Heart left ventricle (tissue), 16 donors: ENCODE measurements at places on chromosomes 13 and 19. TPM values are rescaled to one million over a fixed set of nuclear protein-coding genes. Genes with fewer than 3 reads are reported as not detected.

GRCh38 chr13:83883061-83883523 is 818 bp upstream of the SLITRK1 start:
- H3K27me3 ChIP-seq: peaks cover 61% of the 10 kb centered on the region
- H3K4me3 ChIP-seq: no peak overlapping the region
- H3K4me1 ChIP-seq: no peaks in the 10 kb centered on the region
- no peaks in the 10 kb centered on the region for H3K36me3 ChIP-seq
- no peak overlapping the region for H3K27ac ChIP-seq

DNA sequence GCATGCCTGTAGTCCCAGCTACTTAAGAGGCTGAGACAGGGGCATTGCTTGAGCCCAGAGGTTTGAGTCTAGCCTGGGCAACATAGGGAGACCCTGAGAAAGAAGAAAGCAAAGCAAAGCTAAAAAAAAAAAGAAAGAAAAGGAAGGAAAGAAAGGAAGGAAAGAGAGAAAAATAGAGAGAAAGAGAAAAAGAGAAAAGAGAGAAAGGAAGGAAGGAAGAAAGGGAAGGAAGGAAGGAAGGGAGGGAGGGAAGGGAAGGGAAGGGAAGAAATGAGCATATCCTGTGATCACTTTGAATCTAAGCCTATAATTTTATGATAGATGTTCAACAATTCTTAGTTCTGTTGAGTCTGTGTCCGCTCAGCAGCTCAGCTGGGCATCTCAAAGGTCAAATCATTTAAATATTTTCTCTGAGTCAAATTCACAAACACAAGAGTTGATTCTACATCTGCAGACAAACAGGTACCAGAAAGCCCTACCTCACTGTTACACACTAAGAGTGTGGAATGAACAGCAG is 70.4 kb downstream of the SUCLA2 start:
- H3K27me3 ChIP-seq: no peaks in the 10 kb centered on the region
- no peak overlapping the region for H3K4me3 ChIP-seq
- DNase-seq: no peak
- H3K27ac ChIP-seq: no peak overlapping the region

DNA sequence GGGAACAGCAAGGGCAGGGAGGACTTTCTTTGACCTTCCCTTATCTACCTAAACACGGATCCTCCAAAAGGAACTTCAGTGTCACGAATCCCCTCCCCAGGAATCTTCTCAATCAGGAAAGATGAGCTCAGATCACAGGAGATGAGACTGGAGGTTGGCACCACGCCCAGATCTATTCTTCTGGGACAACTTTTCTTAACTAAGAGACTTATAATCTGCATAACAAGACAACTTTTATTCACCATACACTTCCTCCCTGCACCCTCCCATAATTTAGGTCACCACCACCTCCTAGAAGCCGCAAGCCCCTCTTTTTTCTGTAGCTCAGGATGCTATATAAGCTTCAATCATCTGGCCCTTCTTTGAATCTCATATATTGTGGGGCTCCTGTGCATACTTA is 19.2 kb upstream of the AKT2 start:
- H3K4me3 ChIP-seq: no peak overlapping the region
- no peaks in the 10 kb centered on the region for H3K36me3 ChIP-seq
- no peak overlapping the region for H3K27ac ChIP-seq

DNA sequence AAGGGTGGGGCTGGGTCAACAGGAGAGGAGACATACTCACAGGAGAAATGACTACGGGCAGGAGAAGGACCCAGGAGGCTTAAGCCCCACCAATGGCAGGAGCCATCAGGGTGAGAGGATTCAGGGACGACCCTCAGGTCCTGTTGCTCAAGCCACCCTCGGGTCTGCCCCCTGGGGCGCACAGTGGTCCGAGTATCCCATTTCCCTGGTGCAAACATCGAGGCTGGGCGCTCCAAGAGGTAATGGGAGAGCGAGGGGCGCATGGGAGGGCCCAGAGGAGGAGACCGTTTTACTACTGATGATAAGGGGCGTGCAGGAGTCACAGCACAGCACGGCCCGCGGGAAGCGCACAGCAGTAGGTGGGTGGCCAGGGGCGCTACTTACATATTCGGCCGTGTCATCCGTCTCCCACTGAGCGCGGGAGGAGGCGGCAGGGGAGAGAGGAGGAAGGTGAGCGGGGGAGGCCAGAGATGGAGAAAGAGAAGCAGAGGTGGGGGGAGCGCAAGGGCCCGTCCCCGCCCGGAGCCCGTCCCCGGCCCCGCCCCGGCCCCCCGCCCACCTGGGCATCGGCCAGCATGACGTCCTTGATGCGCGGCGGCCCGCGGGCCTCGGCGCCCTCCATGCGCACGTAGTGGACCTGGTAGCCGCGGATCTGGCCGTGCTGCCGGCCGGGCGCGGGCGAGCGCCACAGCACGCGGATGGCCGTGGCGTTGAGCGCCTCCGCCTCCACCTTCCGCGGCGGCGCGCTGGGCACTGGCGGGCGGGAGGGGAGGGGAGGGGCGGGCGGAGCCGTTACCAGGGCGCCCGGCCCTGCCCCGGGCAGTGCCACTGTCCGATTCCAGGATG is 111.5 kb downstream of the PTPRS start:
- H3K27me3 ChIP-seq: no peaks in the 10 kb centered on the region
- no peaks in the 10 kb centered on the region for H3K4me1 ChIP-seq
- H3K4me3 ChIP-seq: no peak overlapping the region
- no peaks in the 10 kb centered on the region for H3K36me3 ChIP-seq
- no peak for DNase-seq

DNA sequence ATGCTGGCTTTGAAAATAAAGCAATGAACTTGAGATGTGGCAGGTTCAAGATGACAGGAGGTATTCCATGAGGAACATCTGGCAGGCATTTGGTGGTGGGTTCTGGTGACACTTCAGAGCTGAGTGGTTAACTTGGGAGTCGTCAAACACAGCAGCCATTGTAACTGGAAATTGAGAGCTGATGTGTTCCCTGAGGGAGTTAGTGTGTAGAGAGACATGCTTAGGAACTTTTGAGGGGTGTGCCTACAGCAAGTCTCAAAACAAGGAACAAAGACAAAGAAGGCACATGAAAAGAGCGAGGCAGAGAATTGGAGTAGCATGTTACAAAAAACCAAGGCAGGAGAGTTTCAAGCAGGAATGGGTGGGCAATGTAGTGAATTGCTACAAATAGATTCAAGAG is 53.9 kb upstream of the KL start:
- no peaks in the 10 kb centered on the region for H3K36me3 ChIP-seq
- H3K4me3 ChIP-seq: no peak overlapping the region
- H3K27me3 ChIP-seq: no peaks in the 10 kb centered on the region
- DNase-seq: no peak

GRCh38 chr13:75139291-75139690 is 342.7 kb downstream of the TBC1D4 start:
- no peaks in the 10 kb centered on the region for H3K27me3 ChIP-seq
- no peaks in the 10 kb centered on the region for H3K4me1 ChIP-seq
- H3K4me3 ChIP-seq: no peak overlapping the region
- no peak overlapping the region for H3K27ac ChIP-seq

DNA sequence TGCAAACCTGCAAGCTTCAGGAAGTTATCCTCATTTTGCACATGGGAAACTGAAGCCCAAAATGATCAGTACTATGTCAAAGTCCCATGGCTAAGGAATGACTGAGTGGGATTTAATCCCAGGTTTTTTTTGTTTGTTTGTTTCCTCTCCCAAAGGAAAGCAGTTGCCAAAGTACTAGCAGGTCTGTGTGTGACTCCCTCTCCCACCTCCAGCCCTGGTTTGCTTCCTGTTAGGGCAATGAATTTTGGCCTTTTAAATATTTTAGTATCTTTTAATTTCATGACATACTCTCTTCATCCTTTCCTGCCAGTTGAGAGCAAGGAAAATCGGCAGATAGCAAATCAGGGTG is 134.1 kb upstream of the RNF113B start:
- H3K36me3 ChIP-seq: no peaks in the 10 kb centered on the region
- H3K4me1 ChIP-seq: peaks cover 34% of the 10 kb centered on the region
- DNase-seq: no peak
- no peak overlapping the region for H3K4me3 ChIP-seq

GRCh38 chr19:12838886-12839756 is 806 bp downstream of the MAST1 start:
- no peak for DNase-seq
- H3K4me1 ChIP-seq: peaks cover 4% of the 10 kb centered on the region
- peaks cover 97% of the 10 kb centered on the region for H3K27me3 ChIP-seq
- H3K4me3 ChIP-seq: peak overlapping the region; percentile 43
- H3K36me3 ChIP-seq: no peaks in the 10 kb centered on the region

DNA sequence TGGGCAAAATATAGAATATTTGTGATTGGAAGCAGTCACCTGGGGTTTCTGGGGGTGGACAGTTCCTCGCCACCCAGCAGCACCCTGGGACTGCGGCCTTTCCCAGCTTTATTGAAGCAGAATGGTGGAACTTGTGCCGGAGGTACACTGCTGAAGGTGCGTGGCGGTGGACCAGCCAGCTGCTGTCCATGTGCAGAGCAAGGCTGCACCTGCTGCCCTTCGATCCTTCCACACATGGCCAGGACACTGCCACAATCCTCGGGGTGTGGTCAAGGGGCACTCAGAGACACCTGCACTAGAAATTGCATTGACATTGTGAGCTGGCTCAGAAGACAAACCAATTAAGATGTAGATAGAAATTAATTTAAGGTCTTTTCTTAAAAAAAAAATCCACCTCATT is 11.4 kb upstream of the GPI start:
- no peaks in the 10 kb centered on the region for H3K27me3 ChIP-seq
- H3K27ac ChIP-seq: no peak overlapping the region
- DNase-seq: no peak
- H3K36me3 ChIP-seq: no peaks in the 10 kb centered on the region
- no peak overlapping the region for H3K4me3 ChIP-seq

DNA sequence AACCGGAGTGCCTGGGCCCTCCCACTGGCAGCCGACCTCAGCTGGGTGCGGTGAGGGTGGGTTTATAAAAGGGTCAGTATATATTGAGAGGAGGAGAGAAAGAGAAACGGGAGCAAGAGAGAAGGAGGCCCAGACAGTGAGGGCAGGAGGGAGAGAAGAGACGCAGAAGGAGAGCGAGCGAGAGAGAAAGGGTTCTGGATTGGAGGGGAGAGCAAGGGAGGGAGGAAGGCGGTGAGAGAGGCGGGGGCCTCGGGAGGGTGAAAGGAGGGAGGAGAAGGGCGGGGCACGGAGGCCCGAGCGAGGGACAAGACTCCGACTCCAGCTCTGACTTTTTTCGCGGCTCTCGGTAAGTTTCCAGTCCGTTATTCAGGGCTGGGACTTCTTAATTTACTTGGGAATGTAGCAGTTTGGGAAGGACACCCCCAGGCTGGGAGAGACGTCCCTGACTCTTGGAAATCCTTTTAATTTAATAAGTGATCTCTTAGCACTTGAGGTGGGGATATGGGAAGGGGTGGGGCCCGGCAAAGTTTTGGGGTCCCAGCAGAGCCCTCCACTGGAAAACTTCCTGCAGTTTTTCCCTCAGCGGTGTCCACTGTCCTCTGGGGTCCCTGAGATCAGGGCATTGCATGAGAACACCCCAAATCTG is at the start of gene EMP3:
TSS of gene EMP3 (plus strand) at position 288 of the 646 bp plus-strand sequence. CDS start 1,293 bp downstream, outside the sequence.
- no peaks in the 10 kb centered on the region for H3K27me3 ChIP-seq
- peaks cover 17% of the 10 kb centered on the region for H3K36me3 ChIP-seq
- peaks cover 38% of the 10 kb centered on the region for H3K4me1 ChIP-seq
- DNase-seq: peak; percentile 86

The NOSIP gene
- 39.2 TPM for total RNA-seq

The ANO8 gene
- 11.0 TPM for total RNA-seq

The ZNF235 gene
- total RNA-seq: 2.8 TPM

The INSR gene
- total RNA-seq: 98.8 TPM

The RPL36 gene
- total RNA-seq: 391 TPM

The NUP58 gene
- 32.6 TPM for total RNA-seq

The ZNF223 gene
- 3.1 TPM for total RNA-seq
